Forelimb muscle (tissue), 1 donor: ENCODE measurements at places on chromosomes 4 and X. TPM values are rescaled to one million over a fixed set of nuclear protein-coding genes. Genes with fewer than 3 reads are reported as not detected.

Gene TEX13C
- polyA plus RNA-seq = not detected

Gene WWC2
- 18.3 TPM for polyA plus RNA-seq

Gene MOB1B
- polyA plus RNA-seq = 32.1 TPM

Gene RBPJ
- polyA plus RNA-seq = 69.8 TPM

Gene SLC2A9
- polyA plus RNA-seq = 3.4 TPM

Gene PPEF2
- polyA plus RNA-seq = 0.30 TPM

Gene DDIT4L
- 12.5 TPM for polyA plus RNA-seq

Gene GNRHR
- polyA plus RNA-seq = 0.52 TPM

Gene DCK
- 18.5 TPM for polyA plus RNA-seq

Gene FABP2
- polyA plus RNA-seq = not detected

Gene UBE2A
- polyA plus RNA-seq = 60.1 TPM

Gene IL13RA2
- polyA plus RNA-seq = 0.25 TPM

Gene ATOH1
- not detected for polyA plus RNA-seq

Gene CFAP47
- polyA plus RNA-seq = not detected

Gene RPL9
- polyA plus RNA-seq = 830 TPM

Gene RTL5
- 10.9 TPM for polyA plus RNA-seq

Gene CFAP299
- 0.23 TPM for polyA plus RNA-seq

Gene FAM47A
- not detected for polyA plus RNA-seq

Gene MAGEA2B
- not detected for polyA plus RNA-seq

Gene SPACA5
- 0.29 TPM for polyA plus RNA-seq

Gene OPN1MW
- not detected for polyA plus RNA-seq

Gene DCAF8L2
- polyA plus RNA-seq = not detected

Gene SPANXA1
- polyA plus RNA-seq = not detected

Gene AWAT2
- not detected for polyA plus RNA-seq
